ENCODE measurements at places on chromosomes 16 and 17. TPM values are rescaled to one million over a fixed set of nuclear protein-coding genes. Genes with fewer than 3 reads are reported as not detected.

DUSP3 gene
- polyA plus RNA-seq: 6.5 TPM

TBC1D3C gene
- not detected for polyA plus RNA-seq

AOC3 gene
- polyA plus RNA-seq: not detected

TMC5 gene
- not detected for polyA plus RNA-seq

GPR142 gene
- not detected for polyA plus RNA-seq

CRLF3 gene
- polyA plus RNA-seq: 146 TPM

PYCARD gene
- 69.6 TPM for polyA plus RNA-seq

RUNDC3A gene
- polyA plus RNA-seq: not detected

CCL3 gene
- polyA plus RNA-seq: not detected

ZDHHC7 gene
- 26.0 TPM for polyA plus RNA-seq

CA10 gene
- not detected for polyA plus RNA-seq

TEFM gene
- 19.3 TPM for polyA plus RNA-seq

DLX4 gene
- not detected for polyA plus RNA-seq

KRT24 gene
- not detected for polyA plus RNA-seq

DNA sequence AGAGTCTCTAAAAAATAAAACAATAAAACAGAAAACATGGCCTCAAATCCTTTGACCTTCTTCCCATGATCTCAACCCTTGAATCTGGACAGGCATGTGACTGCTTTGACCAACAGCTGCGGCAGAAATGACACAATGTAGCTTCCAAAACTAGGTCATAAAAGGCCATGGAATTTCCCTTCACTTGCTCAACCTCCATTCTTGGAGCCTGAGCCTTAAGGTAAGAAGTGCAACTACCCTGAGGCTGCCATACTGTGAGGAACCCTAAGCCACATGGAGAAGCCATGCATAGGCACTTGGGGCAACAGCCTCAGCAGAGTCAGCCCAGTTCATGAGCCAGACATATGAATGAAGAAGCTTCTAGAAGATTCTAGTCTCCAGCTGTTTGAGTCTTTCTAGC, 75.7 kb upstream of the BRD7 start:
- H3K4me1 ChIP-seq: no peaks in the 10 kb centered on the region
- H3K27ac ChIP-seq: no peak overlapping the region
- DNase-seq: no peak
- no peaks in the 10 kb centered on the region for H3K36me3 ChIP-seq
- no peak overlapping the region for H3K4me3 ChIP-seq

DNA sequence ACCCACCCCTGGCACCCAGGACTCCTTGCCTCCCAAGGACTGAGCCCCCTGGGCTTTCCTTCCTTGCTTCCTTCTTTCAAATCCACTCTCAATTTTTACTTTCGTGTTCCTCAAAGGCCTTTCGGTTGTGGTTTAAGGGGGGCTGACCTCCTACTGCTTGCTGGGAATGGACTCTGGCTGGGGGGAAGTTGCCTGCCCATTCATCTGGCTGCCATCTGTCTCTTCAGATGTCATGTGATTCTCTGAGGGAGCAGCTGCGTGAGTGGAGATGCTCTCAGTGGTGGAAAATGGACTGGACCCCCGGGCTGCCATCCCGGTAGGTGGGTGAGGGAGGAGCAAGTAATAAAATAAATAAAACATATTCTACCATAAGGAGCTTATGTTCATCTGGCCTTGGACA, 93.8 kb upstream of the RPRML start:
- peaks cover 5% of the 10 kb centered on the region for H3K4me1 ChIP-seq
- DNase-seq: no peak
- H3K27ac ChIP-seq: no peak overlapping the region
- no peaks in the 10 kb centered on the region for H3K36me3 ChIP-seq
- H3K27me3 ChIP-seq: no peaks in the 10 kb centered on the region
- H3K4me3 ChIP-seq: no peak overlapping the region

- H3K36me3 ChIP-seq: no peaks in the 10 kb centered on the region
- no peaks in the 10 kb centered on the region for H3K27me3 ChIP-seq
- no peak overlapping the region for H3K4me3 ChIP-seq
- no peak overlapping the region for H3K27ac ChIP-seq
- DNase-seq: no peak
Measured at GRCh38 chr17:9225305-9226101, 204.2 kb downstream of the NTN1 start.

- H3K27ac ChIP-seq: no peak overlapping the region
- H3K4me1 ChIP-seq: peaks cover 14% of the 10 kb centered on the region
- DNase-seq: no peak
- H3K4me3 ChIP-seq: no peak overlapping the region
- H3K36me3 ChIP-seq: no peaks in the 10 kb centered on the region
Measured at GRCh38 chr17:21548236-21548635, 144.1 kb upstream of the KCNJ18 start.

GRCh38 chr17:10798332-10798749, 5.6 kb downstream of the TMEM238L start:
- no peaks in the 10 kb centered on the region for H3K27me3 ChIP-seq
- no peak overlapping the region for H3K4me3 ChIP-seq
- DNase-seq: no peak
- H3K27ac ChIP-seq: no peak overlapping the region
- H3K4me1 ChIP-seq: no peaks in the 10 kb centered on the region

- no peak overlapping the region for H3K4me3 ChIP-seq
- no peak for DNase-seq
- no peaks in the 10 kb centered on the region for H3K27me3 ChIP-seq
- no peaks in the 10 kb centered on the region for H3K36me3 ChIP-seq
- peaks cover 9% of the 10 kb centered on the region for H3K4me1 ChIP-seq
Measured at GRCh38 chr16:23908790-23909189, 73.0 kb downstream of the PRKCB start.

GRCh38 chr17:59149051-59149450, 5.9 kb downstream of the SKA2 start:
- no peak for DNase-seq
- peaks cover 45% of the 10 kb centered on the region for H3K4me1 ChIP-seq
- H3K27ac ChIP-seq: no peak overlapping the region
- no peaks in the 10 kb centered on the region for H3K27me3 ChIP-seq

- no peaks in the 10 kb centered on the region for H3K27me3 ChIP-seq
- H3K4me1 ChIP-seq: no peaks in the 10 kb centered on the region
- H3K4me3 ChIP-seq: no peak overlapping the region
- no peaks in the 10 kb centered on the region for H3K36me3 ChIP-seq
- no peak for DNase-seq
Measured at GRCh38 chr16:9258423-9259051, 167.1 kb downstream of the HAPSTR1 start.

DNA sequence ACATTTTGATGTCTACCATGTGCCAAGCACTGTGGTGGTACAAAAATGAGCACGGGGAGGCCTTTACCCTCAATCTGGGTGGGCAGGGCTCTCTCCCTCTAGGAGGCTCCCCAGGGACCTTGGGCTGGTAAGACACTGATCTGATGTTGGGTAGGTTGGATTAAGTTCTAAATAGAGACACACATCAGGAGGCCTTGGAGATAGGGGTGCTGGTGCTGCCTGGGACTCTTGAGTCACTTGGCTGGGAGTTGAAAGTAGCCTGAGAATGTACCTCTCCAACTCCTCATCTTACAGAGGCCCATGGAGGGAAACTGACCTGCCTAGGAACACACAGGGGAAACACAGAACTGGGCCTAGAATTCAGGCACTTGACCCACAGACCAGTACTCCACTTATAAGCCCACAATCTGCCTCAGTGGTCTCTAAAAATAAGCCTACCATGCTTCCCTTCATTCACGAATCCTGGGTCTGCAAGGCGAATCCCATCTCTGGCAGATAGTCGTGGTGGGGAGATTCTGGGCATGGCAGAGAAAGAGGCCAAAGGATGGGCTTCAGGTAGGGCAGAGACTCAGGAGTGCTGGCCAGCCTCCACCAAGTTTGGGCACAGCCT, 1.8 kb upstream of the NEUROD2 start:
- no peak overlapping the region for H3K4me3 ChIP-seq
- H3K27ac ChIP-seq: no peak overlapping the region
- peaks cover 9% of the 10 kb centered on the region for H3K27me3 ChIP-seq
- H3K36me3 ChIP-seq: no peaks in the 10 kb centered on the region

GRCh38 chr16:50263940-50264929, 2.1 kb upstream of the ADCY7 start:
- DNase-seq: peak; percentile 55
- H3K27ac ChIP-seq: no peak overlapping the region
- peaks cover 47% of the 10 kb centered on the region for H3K4me1 ChIP-seq
- no peaks in the 10 kb centered on the region for H3K36me3 ChIP-seq
- no peak overlapping the region for H3K4me3 ChIP-seq

DNA sequence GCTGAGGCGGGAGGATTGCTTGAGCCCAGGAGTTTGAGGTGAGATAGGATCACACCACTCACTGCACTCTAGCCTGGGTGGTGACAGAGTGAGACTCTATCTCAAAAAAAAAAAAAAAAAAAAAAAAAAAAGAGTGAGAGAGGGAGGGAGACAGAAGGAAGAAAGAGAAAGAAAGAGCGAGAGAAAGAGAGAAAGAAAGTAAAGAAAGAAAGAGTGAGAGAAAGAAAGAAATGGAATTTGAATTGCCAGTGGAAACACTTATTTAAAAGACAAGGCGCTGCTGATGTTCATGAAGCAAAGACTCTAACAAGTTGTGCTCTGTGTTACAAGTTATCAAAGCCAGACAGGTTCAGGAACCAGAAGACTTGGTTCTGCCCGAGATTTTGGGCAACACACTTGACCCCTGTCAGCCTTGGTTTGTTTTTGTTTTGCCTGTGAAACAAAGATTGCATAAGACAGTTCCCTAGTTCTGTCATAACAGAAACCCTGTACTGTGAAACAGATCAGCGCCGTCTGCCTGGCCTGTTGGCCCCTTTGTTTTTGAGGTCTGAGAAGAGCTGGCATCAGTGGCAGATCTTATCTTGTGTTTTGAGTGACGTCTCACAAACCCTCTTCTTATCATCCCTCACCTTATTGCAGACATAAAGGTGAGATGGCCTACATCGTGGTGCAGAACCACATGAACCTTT, 55.4 kb upstream of the ENDOV start:
- H3K4me1 ChIP-seq: no peaks in the 10 kb centered on the region
- H3K36me3 ChIP-seq: peaks cover 94% of the 10 kb centered on the region
- H3K27ac ChIP-seq: no peak overlapping the region
- DNase-seq: no peak

- no peak overlapping the region for H3K27ac ChIP-seq
- H3K4me1 ChIP-seq: no peaks in the 10 kb centered on the region
- H3K27me3 ChIP-seq: no peaks in the 10 kb centered on the region
Measured at GRCh38 chr16:82793528-82794245, 166.9 kb downstream of the CDH13 start.

DNA sequence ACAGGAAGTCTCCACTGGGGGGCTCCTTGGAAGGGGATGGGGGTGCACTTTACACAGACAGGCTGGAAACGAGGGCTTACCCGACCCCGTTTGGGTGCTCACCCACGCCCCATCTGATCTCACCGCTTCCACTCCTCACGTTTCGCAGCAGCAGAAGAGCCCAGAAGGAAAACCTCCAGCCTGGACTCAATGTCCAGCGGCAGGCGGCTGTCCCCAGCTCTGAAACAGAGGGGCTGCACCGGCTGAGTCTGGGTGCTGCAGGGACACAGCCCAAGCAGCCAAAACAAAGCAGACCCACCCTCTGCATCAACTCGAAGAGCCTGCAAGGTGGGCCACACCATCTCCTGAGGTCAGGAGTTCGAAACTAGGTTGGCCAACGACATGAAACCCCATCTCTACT, 3.9 kb downstream of the MEAK7 start:
- no peak overlapping the region for H3K4me3 ChIP-seq
- peaks cover 19% of the 10 kb centered on the region for H3K4me1 ChIP-seq
- peaks cover 24% of the 10 kb centered on the region for H3K36me3 ChIP-seq
- H3K27me3 ChIP-seq: no peaks in the 10 kb centered on the region
- DNase-seq: no peak

- no peak overlapping the region for H3K27ac ChIP-seq
- H3K4me1 ChIP-seq: no peaks in the 10 kb centered on the region
- no peaks in the 10 kb centered on the region for H3K27me3 ChIP-seq
- DNase-seq: no peak
- peaks cover 96% of the 10 kb centered on the region for H3K36me3 ChIP-seq
Measured at GRCh38 chr16:15598648-15599190, 44.2 kb downstream of the MARF1 start.

DNA sequence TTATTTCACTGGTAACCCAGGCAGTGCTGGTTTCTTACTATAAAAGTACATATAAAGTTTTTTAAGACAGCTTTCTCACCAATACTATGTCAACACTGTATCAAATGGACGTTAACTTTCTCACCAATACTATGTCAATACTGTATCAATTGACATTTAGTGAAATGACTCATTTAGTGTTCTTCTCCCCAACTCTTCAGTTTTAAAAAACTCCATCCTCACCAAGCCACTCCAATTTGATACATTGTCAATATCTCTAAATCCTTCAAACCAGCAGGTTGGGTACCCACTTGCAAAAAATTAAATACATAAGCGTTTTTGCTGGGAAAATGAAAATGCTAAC, 4.8 kb downstream of the TOB1 start:
- peaks cover 40% of the 10 kb centered on the region for H3K4me1 ChIP-seq
- H3K27me3 ChIP-seq: no peaks in the 10 kb centered on the region
- peak overlapping the region; percentile 37 for H3K27ac ChIP-seq
- no peak for DNase-seq
- no peak overlapping the region for H3K4me3 ChIP-seq
- H3K36me3 ChIP-seq: peaks cover 20% of the 10 kb centered on the region
